ENCODE measurements at places on chromosomes 5 and 9.

- DNase-seq: no peak
Observed at GRCh38 chr5:111927191-111927590, 170.2 kb upstream of the NREP start.

DNA sequence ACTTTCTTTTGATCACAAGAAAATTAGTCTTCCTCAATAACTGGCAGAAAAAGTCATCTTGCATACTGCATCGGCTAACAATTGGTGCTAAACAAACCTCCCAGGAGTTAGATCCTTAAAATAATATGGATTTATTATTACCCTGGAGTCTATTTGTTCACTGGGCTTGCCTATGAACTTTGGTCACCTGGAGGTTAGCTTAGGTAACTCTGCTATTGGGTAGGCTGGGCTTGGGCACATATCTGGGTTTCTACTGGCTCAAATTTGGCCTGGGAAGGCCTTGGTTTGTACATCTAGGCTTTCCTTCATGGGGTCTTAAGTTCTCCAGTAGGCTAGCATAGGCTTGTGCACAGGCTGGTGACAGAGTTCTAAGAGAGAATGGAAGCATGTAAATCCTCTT, 279.9 kb downstream of the RASEF start:
- no peak for DNase-seq

DNA sequence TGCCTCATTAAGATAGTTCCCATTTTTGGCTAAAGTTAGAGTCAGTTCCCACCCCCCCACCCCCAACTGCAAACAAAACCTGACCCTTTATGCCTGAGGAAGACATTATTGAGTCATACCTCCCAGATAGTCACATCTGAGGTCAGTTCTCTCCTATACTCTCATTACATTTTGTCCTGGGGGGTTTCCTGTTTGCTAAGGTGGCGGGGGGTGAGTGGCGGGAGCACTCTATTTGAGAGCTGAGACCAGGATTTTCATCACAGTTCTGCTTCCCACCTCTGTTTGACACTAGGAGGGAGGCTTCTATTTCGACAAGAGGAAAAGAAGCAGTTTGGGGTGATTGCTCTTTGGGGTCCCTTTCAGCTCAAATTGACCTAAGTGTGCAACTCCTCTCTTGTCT, 59.4 kb upstream of the ICE1 start:
- DNase-seq: no peak

GRCh38 chr5:56766926-56767325, 48.4 kb upstream of the MAP3K1 start:
- DNase-seq: no peak

DNA sequence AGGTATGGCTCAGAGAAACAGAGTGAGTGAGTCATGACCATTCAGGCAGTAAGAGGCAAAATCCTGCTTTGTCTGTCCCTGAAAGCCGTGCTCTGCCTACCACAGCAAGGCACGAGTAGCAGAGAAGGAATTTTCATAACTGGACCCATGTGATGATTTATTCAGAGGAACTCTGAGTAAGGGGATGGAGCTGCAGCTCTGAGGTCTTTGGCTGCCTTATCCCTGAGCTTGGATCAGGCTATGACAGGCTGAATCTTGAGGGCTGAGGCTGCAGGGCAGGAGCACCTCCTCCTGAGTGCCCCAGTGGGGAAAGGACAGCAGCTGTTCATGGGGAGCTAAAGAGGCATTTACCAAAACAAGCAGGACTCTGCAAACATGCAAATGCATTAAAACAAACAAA, 183.4 kb downstream of the PAPPA start:
- DNase-seq: peak; percentile 63

- peak; percentile 89 for DNase-seq
Observed at GRCh38 chr9:107637421-107638420, 148.2 kb upstream of the KLF4 start.

DNA sequence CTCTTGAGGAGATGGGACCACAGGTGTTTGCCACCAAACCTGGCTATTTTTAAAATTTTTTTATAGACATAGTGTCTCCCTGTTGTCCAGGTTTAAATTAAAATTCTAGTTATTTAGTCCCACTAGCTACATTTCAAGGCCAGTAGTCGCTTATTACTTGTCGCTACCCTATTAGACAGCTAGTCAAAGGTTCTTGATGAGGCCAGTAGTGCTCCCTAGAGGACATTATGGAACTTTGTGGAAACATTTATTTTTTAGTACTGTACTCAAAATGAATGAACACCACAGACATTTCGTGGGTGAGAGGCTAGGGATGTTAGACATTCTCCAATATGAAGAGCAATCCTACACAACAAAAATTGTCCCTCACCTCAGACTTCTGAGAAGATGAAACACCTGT, 14.4 kb upstream of the GRXCR2 start:
- DNase-seq: no peak

DNA sequence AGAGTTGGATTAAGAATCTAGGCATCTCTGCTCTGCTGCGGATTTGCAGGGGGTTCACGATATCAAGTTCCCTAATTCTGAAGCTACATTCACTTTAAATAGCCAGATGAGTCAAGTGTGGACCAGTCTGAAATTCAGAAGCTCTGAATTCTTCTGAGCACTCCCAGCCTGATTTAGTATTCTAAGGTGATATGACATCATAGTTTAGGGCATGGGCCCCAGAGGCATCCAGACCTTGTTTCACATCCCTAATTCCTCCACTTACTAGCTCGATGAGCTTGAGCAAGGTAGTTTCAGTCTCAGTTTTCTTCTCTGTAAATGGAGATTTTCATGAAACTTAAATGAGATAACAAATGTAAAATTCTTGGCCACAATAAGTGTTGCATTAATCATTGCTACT, 65.2 kb downstream of the TMEM167A start:
- DNase-seq: no peak

GRCh38 chr5:82738681-82739269, 338.4 kb downstream of the TMEM167A start:
- no peak for DNase-seq

GRCh38 chr5:38871058-38871605, 25.3 kb downstream of the OSMR start:
- DNase-seq: no peak

DNA sequence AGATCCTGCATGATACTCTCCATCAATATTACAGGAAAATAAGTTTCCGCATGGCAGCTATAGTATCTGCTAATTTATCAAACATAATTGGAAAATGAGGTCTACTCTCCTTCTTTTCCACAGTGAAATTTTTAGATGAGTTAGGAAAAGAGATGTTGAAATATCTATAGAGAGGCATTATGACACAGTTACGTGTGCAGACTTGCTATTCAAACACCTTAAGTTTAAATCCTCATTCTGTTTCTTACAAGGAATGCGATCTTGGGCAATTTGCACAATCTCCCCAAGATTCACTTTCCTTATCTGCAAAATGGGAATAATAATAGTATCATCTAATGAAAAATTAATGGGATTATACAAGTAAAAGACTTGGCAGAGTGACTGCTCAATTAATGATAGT, 91.7 kb upstream of the SLCO6A1 start:
- no peak for DNase-seq

DNA sequence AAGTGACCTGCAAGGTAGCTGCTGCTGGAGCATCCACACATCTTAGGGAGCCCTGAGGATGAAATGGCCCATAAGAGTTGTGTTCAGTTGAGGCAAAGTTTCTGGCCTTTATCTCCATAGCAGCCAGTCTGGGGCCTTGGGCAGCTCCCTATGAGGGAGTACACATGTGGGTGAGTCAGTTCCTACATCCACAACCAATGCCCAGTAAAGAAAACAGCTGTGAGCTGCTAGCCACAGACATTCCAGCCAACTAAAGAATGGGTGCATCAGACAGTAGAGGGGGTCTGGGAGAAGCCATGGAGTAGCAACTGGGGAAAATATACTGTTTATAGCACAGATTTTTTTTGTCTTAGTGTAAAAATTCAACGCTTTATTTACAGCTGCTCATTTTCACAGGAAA, 720.7 kb downstream of the TLE1 start:
- peak; percentile 77 for DNase-seq

DNA sequence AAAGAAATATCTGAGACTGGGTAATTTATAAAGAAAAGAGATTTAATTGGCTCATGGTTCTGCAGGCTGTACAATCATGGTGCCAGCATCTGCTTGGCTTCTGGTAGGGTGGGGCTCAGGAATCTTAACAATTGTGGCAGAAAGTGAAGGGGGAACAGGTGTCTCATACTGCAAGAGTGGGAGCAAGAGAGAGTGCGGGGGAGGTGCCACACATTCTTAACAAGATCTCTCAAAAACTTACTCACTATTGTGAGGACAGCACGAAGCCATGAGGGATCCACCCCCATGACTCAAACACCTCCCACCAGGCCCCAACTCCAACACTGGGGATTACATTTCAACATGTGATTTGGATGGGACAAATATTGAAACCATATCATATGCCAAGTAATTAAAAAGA, 70.1 kb upstream of the PANK3 start:
- DNase-seq: no peak

Data from non-pigmented ciliary epithelial cell (primary cell).